Tracheal epithelial cell (primary cell): ENCODE measurements at places on chromosomes 5 and 9. TPM values are rescaled to one million over a fixed set of nuclear protein-coding genes. Genes with fewer than 3 reads are reported as not detected.

The C9orf50 gene
- total RNA-seq: not detected in 2 replicates

The FAM120AOS gene
- total RNA-seq: 41.6 and 43.4 TPM in 2 replicates

The SPAAR gene
- total RNA-seq: not detected in 2 replicates

The BSPRY gene
- 4.7 and 6.5 TPM in 2 replicates for total RNA-seq

The CDKN2B gene
- total RNA-seq: 36.9 and 62.4 TPM in 2 replicates
